Psoas muscle (tissue), 8 donors: ENCODE measurements at places on chromosomes 4 and X.

- H3K27me3 ChIP-seq = no peaks in the 10 kb centered on the region
- no peaks in the 10 kb centered on the region for H3K4me1 ChIP-seq
- H3K27ac ChIP-seq = no peak overlapping the region
- H3K4me3 ChIP-seq = no peak overlapping the region
Observed at GRCh38 chr4:1960170-1960825, 48.5 kb downstream of the NELFA start.

DNA sequence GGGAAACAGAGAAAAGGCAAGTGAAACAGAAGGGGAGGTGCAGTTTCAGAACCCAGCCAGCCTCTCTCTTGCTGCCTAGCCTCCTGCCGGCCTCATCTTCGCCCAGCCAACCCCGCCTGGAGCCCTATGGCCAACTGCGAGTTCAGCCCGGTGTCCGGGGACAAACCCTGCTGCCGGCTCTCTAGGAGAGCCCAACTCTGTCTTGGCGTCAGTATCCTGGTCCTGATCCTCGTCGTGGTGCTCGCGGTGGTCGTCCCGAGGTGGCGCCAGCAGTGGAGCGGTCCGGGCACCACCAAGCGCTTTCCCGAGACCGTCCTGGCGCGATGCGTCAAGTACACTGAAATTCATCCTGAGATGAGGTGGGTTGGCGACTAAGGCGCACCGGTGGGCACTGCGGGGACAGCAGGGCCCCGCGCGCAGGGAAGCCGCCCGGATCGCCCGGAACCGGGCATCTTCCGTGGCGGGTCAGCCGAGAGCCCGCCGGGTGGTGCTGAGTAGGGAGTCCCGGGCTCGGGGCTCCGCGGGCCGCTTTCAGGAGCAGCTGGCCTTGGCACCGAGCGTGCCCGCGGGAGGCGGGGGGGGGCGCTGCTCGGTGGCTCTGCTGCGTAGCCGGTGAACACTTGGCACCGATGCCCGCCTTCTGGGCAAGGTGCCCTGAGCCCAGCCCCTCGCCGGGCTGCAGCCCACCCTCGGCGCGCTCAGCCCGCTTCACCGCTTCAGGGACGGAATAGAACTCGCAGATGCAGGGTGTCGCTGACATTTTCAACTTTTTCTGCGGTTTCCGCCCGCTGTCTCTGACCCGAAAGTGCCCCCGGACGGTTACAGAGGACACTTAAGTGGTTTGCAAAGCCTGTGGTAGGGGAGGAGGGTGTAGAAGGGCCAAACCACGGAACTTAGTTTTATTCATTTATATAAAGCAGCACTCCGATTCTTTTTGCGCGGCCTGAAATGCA is at the start of gene CD38:
TSS of gene CD38 (plus strand) at position 40 of the 953 bp plus-strand sequence. CDS start at position 127, 87 bp downstream.
- H3K4me1 ChIP-seq = peaks cover 20% of the 10 kb centered on the region
- H3K27ac ChIP-seq = peak within 1 kb of the TSS; percentile 85
- H3K36me3 ChIP-seq = no peaks in the 10 kb centered on the region
- peak within 1 kb of the TSS; percentile 73 for H3K4me3 ChIP-seq

DNA sequence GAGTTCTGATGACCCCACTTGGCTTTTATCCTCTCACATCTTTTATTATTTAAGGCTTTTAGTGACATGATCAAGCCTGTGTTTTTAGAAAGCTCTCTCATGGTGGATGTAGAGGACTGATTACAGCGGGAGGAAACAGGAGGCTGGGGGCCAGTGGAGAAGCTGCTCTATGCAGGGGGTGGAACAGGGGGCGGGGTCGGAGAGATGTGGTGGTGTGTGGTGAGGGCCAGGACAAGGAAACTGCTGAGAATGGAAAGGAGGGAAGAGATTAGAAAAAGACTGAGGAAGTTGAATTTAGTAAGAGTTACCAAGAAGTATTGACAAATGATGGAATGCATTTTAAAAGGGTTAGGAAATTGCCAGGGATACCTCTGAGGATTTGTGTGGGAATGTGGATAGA is 292.2 kb downstream of the ZIC3 start:
- no peak overlapping the region for H3K4me3 ChIP-seq
- H3K27me3 ChIP-seq = no peaks in the 10 kb centered on the region
- DNase-seq = no peak
- no peaks in the 10 kb centered on the region for H3K36me3 ChIP-seq

DNA sequence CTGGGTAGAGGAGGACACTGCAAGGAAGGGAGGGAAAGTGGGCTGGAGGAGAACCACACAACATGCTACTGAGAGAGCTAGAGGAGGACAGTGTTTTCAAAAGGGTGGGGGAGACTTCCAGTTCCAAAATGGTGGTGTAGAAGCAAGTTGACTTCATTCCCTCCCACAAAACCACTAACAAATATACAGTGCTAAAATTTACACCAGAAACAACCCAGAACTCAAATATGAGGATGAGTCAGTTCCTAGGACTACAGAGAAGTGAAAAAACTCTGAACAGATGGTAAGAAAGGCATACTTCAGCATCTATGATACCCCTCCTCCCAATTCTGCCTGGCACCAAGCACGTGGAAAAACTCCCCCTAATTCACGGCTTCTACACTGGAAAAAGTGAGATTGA is 9.8 kb downstream of the AADAT start:
- H3K27me3 ChIP-seq = no peaks in the 10 kb centered on the region
- H3K4me1 ChIP-seq = no peaks in the 10 kb centered on the region
- H3K4me3 ChIP-seq = no peak overlapping the region
- no peak for DNase-seq

DNA sequence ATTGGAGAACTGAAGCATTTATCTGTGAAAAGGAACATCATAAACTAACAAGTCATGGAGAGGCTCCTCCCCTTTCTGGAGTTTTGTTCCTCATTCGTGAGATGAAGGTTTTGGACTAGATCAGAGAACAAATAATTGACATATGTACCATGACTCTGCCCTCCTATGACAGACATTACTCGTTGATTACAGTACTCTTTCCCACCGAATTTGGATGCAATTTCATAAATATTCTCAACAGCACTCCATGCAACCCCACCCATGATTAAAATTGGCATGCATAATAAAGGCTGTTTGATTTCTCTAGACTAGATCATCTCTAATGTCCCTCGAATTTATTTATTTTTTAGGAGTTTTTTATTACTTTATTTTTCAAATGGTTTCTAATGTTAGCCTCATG is 258.9 kb upstream of the LDB2 start:
- no peaks in the 10 kb centered on the region for H3K36me3 ChIP-seq
- no peak overlapping the region for H3K27ac ChIP-seq
- H3K4me3 ChIP-seq = no peak overlapping the region
- H3K4me1 ChIP-seq = no peaks in the 10 kb centered on the region
- H3K27me3 ChIP-seq = no peaks in the 10 kb centered on the region
- no peak for DNase-seq

DNA sequence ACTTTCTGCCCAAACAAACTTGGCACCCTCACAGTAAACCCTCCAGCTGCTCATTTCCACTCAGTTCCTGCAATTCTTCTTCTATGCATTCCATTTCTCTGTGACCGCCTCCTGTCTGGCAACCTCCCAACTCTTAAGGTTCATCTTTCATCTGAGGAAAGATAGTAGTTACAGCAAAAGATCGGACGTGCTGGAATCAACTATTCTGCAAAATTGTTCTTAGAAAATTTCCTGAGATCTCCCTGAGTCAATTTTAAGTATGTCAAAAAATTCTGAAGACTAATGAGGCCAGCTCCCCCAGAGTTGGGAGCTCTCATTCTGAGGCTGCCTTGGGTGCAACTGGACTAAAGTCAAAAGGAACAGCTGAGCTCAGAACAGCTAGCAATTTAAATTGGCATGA is 1026.0 kb downstream of the ADGRL3 start:
- H3K36me3 ChIP-seq = no peaks in the 10 kb centered on the region
- H3K4me1 ChIP-seq = no peaks in the 10 kb centered on the region
- H3K4me3 ChIP-seq = no peak overlapping the region
- no peak overlapping the region for H3K27ac ChIP-seq

DNA sequence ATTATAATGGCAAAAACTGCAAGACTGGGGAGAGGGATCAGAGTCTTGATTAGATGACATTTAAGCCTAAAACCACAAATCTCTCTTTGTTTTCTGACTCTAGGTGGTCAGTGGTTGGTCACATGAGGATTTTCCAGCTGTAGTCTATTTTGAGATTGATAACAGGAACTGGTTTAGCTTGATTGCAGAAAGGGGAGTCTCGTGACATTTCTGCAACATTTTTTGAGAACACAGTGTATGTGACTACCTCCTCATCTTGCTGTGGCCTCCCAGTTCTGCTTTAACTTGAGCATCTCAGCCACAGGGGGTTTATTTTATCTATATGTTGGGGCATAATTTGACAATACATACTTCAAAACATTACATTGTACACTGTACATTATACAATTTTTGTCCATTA is 726.4 kb upstream of the MAGEB2 start:
- no peak for DNase-seq
- no peak overlapping the region for H3K27ac ChIP-seq
- H3K4me3 ChIP-seq = no peak overlapping the region

GRCh38 chrX:39149761-39150160 is 348.5 kb downstream of the MID1IP1 start:
- no peaks in the 10 kb centered on the region for H3K27me3 ChIP-seq
- no peak overlapping the region for H3K27ac ChIP-seq
- peak; percentile 75 for DNase-seq
- H3K36me3 ChIP-seq = no peaks in the 10 kb centered on the region

DNA sequence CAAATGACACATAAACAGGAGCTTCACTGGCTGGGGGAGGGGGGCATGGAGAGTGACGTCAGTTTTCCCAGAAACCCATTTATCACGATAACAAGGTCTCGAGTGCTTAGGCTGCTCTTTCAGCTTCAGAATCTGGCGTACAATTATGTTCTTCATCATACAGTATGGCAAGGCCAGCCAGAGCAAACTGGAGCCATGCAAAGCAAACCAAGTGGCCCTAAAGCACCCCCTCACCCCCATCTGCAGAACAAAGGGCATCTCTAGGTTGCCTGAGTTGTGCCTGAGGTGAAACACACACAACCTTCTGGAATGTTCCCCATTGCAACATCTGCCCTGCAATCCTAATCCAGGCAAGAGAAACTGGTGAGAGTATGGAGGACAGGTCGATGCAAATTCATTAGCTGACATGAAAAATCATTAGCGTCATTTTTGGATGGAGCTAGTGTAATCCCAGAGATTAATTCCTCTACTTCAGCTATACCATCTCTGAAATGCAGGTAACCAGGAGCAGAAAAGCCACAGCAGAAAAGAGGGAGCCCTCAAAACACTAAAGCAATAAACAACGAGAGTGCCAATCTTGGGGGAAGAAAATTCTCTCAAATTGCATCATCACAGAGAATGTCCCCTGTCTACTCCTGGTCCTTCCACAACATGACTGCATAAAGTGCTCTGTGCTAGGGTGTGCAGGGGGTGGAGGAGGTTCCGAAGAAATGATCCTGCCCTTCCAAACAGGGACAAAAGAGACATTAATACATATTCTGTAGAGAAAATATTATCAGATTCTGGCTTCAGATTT is 1.8 kb downstream of the SEPTIN6 start:
- no peak for DNase-seq
- H3K27ac ChIP-seq = no peak overlapping the region
- no peaks in the 10 kb centered on the region for H3K27me3 ChIP-seq
- H3K36me3 ChIP-seq = no peaks in the 10 kb centered on the region
- no peak overlapping the region for H3K4me3 ChIP-seq

GRCh38 chr4:87895964-87896621 is 63.3 kb downstream of the MEPE start:
- no peaks in the 10 kb centered on the region for H3K4me1 ChIP-seq
- no peaks in the 10 kb centered on the region for H3K36me3 ChIP-seq
- DNase-seq = no peak
- H3K27me3 ChIP-seq = no peaks in the 10 kb centered on the region
- H3K4me3 ChIP-seq = no peak overlapping the region

- H3K4me1 ChIP-seq = no peaks in the 10 kb centered on the region
- H3K4me3 ChIP-seq = no peak overlapping the region
- H3K27me3 ChIP-seq = no peaks in the 10 kb centered on the region
- no peaks in the 10 kb centered on the region for H3K36me3 ChIP-seq
Observed at GRCh38 chr4:186161138-186161537, 30.2 kb upstream of the CYP4V2 start.

DNA sequence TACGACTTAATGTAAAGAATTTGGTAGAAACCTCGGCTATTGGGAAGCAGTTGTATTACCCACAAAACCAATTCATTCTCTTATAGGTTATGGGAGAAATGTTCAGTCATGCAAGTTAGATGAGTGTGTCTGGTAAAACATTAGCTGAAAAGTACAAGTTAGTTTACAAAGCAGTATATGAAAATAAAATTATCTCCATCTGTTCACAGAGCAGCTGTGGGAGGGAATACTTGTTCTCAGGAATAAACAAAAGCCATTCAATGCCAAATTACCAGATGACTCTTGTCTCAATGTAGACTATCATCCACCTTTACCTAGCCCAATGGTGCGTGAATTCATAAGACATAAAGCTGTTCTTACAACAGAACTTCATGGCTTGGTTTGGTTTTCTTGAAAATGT is 28.6 kb downstream of the STAP1 start:
- no peaks in the 10 kb centered on the region for H3K36me3 ChIP-seq
- H3K27ac ChIP-seq = no peak overlapping the region
- H3K4me1 ChIP-seq = no peaks in the 10 kb centered on the region

- no peaks in the 10 kb centered on the region for H3K36me3 ChIP-seq
- no peak overlapping the region for H3K4me3 ChIP-seq
- no peak overlapping the region for H3K27ac ChIP-seq
- H3K4me1 ChIP-seq = no peaks in the 10 kb centered on the region
- no peak for DNase-seq
- H3K27me3 ChIP-seq = no peaks in the 10 kb centered on the region
Observed at GRCh38 chr4:184143770-184144564, 73.7 kb downstream of the ENPP6 start.

DNA sequence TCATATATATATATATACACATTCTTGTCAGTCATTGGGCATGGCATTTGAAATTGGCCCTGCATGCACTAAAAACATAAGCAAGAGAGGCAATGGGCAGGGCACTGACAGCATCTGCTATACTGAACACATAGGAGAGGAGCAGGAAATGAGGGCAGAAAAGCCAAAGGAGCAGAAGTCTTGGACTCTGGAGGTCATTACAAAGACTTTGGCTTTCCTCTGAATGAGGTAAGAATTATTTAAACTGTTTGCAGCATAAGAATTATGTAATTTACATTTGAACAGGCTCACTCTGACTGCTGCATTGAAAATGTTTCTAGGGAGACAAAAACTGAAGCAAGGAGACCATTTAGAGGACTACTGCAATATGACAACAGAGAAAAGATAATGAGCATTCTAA is 396.5 kb downstream of the PRDM5 start:
- no peak for DNase-seq
- H3K4me3 ChIP-seq = no peak overlapping the region
- H3K27ac ChIP-seq = no peak overlapping the region
- H3K27me3 ChIP-seq = no peaks in the 10 kb centered on the region
- no peaks in the 10 kb centered on the region for H3K4me1 ChIP-seq
- H3K36me3 ChIP-seq = no peaks in the 10 kb centered on the region
